Left kidney (tissue), 8 donors: ENCODE measurements at places on chromosomes 3 and 15. TPM values are rescaled to one million over a fixed set of nuclear protein-coding genes. Genes with fewer than 3 reads are reported as not detected.

- no peak for DNase-seq
Measured at GRCh38 chr3:148512648-148513047, 185.1 kb upstream of the AGTR1 start.

- peak; percentile 46 for DNase-seq
Measured at GRCh38 chr3:140186421-140186920, 251.5 kb downstream of the CLSTN2 start.

The RTP1 gene
- not detected for polyA plus RNA-seq

DNA sequence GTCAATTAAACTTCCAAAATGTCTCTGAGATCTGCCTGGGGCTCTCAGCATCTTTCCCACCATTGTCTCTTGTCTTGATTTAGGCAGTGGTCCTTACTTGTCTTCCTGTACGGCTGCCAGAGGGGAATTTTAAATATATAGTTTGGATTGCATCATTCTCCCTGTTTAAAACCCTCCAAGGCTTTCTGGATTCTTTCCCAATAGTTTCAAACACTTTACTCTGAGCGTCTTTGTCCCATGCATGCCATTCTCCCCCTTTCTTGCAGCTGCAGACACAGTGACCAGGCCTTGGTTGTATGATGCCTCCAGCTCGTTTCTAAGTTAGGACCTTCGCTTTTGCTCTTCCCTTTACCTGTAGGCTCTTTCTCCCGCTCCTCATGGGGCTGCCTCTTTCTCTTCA is 323.3 kb upstream of the CTNNB1 start:
- no peak for DNase-seq

DNA sequence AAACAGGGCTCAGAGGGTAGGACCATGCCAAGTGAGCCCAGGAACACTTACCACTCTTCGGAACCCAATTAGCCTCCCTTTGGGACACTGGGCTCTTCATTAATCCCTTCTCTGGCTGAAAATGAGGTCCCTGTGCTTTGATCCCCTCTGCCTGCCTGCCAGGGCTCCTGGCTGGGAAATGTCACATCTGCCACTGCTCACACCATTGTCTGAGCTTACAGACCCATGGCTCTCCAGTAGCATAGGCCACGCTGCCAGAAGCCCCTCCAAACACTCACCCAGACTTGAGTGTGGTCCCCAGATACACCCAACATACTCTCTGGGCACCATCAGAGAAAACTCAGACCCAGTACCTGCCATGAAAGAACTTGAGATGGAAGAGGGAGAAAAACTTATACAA is 287.3 kb downstream of the XXYLT1 start:
- no peak for DNase-seq

The TMEM207 gene
- 18.1 TPM for polyA plus RNA-seq

The AAGAB gene
- 62.0 TPM for polyA plus RNA-seq

GRCh38 chr3:4474683-4475490 is 7.8 kb upstream of the SUMF1 start:
- DNase-seq, result no peak

- no peak for DNase-seq
Measured at GRCh38 chr15:67024998-67025368, 40.4 kb upstream of the SMAD3 start.

The FANCD2OS gene
- polyA plus RNA-seq, result 0.81 TPM
